Naive thymus-derived CD8-positive, alpha-beta T cell (primary cell): ENCODE measurements at places on chromosomes 2 and 18. TPM values are rescaled to one million over a fixed set of nuclear protein-coding genes. Genes with fewer than 3 reads are reported as not detected.

Gene TCF23
- total RNA-seq, result not detected

Gene DLGAP1
- not detected for total RNA-seq

Gene UGT1A3
- not detected for total RNA-seq

Gene TMEM185B
- 20.5 TPM for total RNA-seq

Gene SP110
- total RNA-seq, result 121 TPM

Gene DLX1
- total RNA-seq, result not detected

Gene CAVIN2
- total RNA-seq, result not detected

Gene DSG1
- not detected for total RNA-seq

DNA sequence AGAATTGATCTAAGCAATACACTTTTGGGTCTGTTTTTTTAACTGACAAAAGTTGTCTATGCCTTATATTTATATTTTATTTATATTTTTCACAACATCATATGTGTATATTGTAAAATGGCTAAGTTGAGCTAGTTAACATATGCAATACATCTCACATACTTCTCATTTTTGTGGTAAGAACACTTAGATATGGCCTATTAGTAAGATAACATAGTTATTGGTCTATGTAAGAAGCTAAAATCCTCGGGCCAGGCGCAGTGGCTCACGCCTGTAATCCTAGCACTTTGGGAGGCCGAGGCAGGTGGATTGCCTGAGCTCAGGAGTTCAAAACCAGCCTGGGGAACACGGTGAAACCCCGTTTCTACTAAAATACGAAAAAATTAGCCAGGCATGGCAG is 275.6 kb upstream of the ID2 start:
- DNase-seq, result no peak
- H3K4me1 ChIP-seq, result no peaks in the 10 kb centered on the region
- H3K4me3 ChIP-seq, result no peak overlapping the region
- no peaks in the 10 kb centered on the region for H3K36me3 ChIP-seq
- H3K27me3 ChIP-seq, result peaks cover 2% of the 10 kb centered on the region

- H3K27me3 ChIP-seq, result no peaks in the 10 kb centered on the region
- no peak overlapping the region for H3K27ac ChIP-seq
- DNase-seq, result no peak
- H3K4me1 ChIP-seq, result peaks cover 3% of the 10 kb centered on the region
Measured at GRCh38 chr18:35707674-35708073, 126.1 kb downstream of the GALNT1 start.

GRCh38 chr2:102291319-102292075 is 19.9 kb upstream of the IL1RL1 start:
- H3K27me3 ChIP-seq, result peaks cover 10% of the 10 kb centered on the region
- no peaks in the 10 kb centered on the region for H3K36me3 ChIP-seq
- no peak for DNase-seq
- H3K4me1 ChIP-seq, result peaks cover 3% of the 10 kb centered on the region
- no peak overlapping the region for H3K27ac ChIP-seq
- no peak overlapping the region for H3K4me3 ChIP-seq

GRCh38 chr2:137223722-137224121 is 458.4 kb downstream of the THSD7B start:
- no peak overlapping the region for H3K4me3 ChIP-seq
- no peak overlapping the region for H3K27ac ChIP-seq
- DNase-seq, result no peak
- no peaks in the 10 kb centered on the region for H3K4me1 ChIP-seq

DNA sequence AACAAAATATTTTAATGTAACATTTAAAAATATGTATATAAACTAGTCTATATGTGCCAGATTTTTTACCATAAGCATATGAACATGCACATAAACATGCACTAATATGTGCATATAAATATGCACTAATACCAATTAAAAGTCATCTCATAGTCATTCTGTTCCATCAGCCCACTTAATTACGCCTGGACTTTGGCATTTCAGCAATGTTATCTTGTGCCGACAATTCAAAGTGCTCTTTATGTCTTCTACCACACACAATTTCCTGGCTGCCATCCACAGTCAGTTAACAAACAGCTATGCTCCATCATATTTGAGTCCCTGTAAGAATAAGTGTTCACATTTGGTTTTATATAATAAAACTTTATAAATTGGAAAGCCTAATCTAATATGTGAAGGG is 92.6 kb upstream of the TSPYL6 start:
- no peak overlapping the region for H3K4me3 ChIP-seq
- no peak for DNase-seq
- H3K27me3 ChIP-seq, result peaks cover 25% of the 10 kb centered on the region
- no peaks in the 10 kb centered on the region for H3K36me3 ChIP-seq

- H3K4me3 ChIP-seq, result no peak overlapping the region
- no peak for DNase-seq
- H3K4me1 ChIP-seq, result no peaks in the 10 kb centered on the region
- H3K36me3 ChIP-seq, result no peaks in the 10 kb centered on the region
- no peak overlapping the region for H3K27ac ChIP-seq
Measured at GRCh38 chr2:141499123-141499522, 631.7 kb downstream of the LRP1B start.

DNA sequence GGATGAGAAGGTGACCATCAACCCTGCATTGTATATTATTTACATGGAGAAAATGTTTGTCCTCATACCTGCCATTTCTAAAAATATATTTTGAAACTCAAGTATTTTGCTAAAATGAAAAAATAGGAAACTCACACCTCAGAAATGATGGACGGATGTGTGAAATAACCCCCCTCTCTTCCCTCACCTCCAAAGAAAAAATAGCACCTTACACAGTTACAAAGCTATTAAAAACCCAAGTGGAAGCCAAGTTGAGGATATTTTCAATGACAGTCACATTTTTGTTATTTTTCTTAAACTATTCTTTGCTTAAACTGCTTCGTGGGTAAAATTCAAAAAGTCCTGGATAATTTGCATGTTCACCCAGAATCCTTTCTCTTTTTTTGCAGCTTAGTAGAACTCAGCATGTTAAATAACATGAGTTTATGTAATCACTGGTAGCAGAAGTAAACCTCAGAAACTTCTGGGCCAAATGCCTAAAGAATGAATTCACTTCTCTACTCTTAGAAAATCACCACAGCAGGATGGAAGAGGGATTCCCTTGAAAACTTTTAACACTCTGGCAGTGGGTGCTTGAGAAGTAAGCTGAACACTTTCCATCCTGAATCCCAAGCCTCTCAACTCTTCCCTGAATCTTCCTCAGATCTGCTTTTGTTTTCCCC is 768 bp downstream of the DSC1 start:
- H3K4me1 ChIP-seq, result peaks cover 10% of the 10 kb centered on the region
- no peak for DNase-seq
- H3K4me3 ChIP-seq, result peak overlapping the region; percentile 82
- H3K27ac ChIP-seq, result peak overlapping the region; percentile 95

DNA sequence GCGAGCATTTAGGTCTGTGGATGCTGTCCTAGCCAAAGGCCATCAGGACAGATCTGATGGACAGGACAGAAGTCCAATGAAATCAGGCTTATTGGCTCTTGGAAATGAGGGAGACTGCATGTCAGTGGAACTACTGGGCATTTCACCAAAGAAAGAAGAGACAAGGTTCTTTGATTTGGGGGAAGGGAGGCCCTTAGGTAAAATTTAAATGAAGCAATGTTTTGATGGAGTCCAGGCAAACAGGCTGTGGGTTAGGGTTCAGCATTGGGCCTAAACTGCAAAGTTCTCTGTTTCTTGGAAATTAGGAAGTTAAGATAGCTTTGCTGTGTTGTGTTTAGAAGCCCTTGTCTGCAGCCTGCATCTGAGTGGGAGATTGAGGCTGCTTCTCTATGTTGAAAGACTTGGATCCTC is 31.6 kb upstream of the RNF149 start:
- no peaks in the 10 kb centered on the region for H3K27me3 ChIP-seq
- no peaks in the 10 kb centered on the region for H3K36me3 ChIP-seq
- DNase-seq, result no peak
- no peak overlapping the region for H3K27ac ChIP-seq
- H3K4me1 ChIP-seq, result peaks cover 20% of the 10 kb centered on the region

- H3K36me3 ChIP-seq, result no peaks in the 10 kb centered on the region
- peak; percentile 98 for DNase-seq
- H3K27ac ChIP-seq, result peak overlapping the region; percentile 92
- peaks cover 1% of the 10 kb centered on the region for H3K27me3 ChIP-seq
- H3K4me1 ChIP-seq, result peaks cover 85% of the 10 kb centered on the region
Measured at GRCh38 chr2:201257956-201258665, 2.2 kb upstream of the CASP8 start.

- H3K27ac ChIP-seq, result peak overlapping the region; percentile 74
- peak overlapping the region; percentile 79 for H3K4me3 ChIP-seq
- no peaks in the 10 kb centered on the region for H3K36me3 ChIP-seq
- no peak for DNase-seq
Measured at GRCh38 chr18:32730620-32731091, 42.2 kb downstream of the KLHL14 start.

GRCh38 chr2:48483916-48484315 is 46.0 kb upstream of the STON1 start:
- H3K36me3 ChIP-seq, result peaks cover 24% of the 10 kb centered on the region
- no peak for DNase-seq
- no peak overlapping the region for H3K27ac ChIP-seq
- H3K4me1 ChIP-seq, result no peaks in the 10 kb centered on the region
- H3K4me3 ChIP-seq, result no peak overlapping the region

GRCh38 chr2:84201158-84201557 is 257.9 kb downstream of the SUCLG1 start:
- peaks cover 19% of the 10 kb centered on the region for H3K27me3 ChIP-seq
- no peaks in the 10 kb centered on the region for H3K36me3 ChIP-seq
- H3K4me3 ChIP-seq, result no peak overlapping the region
- no peak for DNase-seq
- no peaks in the 10 kb centered on the region for H3K4me1 ChIP-seq
- no peak overlapping the region for H3K27ac ChIP-seq

GRCh38 chr2:133768256-133768655 is 200.0 kb upstream of the NCKAP5 start:
- no peaks in the 10 kb centered on the region for H3K27me3 ChIP-seq
- H3K4me3 ChIP-seq, result no peak overlapping the region
- no peak overlapping the region for H3K27ac ChIP-seq
- H3K36me3 ChIP-seq, result no peaks in the 10 kb centered on the region

DNA sequence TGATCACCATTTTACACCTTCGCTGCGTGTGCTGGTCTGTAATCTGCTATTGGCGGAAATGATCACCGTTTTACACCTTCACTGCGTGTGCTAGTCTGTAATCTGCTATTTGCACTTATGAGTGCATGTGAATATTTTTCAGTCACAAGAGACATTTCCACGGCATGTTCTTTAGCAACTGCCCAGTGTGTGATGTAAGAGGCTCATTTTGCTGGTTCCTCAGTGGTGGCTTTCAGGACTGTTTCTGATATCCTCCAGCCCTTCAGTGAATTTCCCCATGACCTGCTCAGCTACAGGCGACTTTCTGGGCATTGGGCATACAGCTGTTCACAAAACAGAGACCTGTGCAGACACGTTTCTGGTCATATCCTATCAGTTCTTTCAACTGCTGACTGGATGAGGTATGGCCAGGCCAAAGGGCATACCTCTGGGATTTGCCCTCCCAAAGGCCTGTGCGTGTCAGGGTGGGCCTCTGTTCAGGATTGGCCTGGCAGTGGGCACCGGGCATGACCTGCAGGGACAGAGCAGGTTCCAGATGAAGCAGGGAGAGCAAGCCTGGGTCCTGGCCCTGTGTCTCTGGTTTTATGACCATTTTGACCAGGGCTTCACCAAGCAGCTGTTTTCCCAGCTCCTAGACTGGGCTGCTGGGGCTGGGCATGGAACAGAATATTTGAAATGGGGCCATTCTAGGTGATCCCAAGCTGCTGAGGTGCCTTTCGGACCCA is 521 bp upstream of the PROM2 start:
- no peaks in the 10 kb centered on the region for H3K36me3 ChIP-seq
- H3K4me3 ChIP-seq, result no peak overlapping the region
- H3K4me1 ChIP-seq, result no peaks in the 10 kb centered on the region
- H3K27me3 ChIP-seq, result no peaks in the 10 kb centered on the region

DNA sequence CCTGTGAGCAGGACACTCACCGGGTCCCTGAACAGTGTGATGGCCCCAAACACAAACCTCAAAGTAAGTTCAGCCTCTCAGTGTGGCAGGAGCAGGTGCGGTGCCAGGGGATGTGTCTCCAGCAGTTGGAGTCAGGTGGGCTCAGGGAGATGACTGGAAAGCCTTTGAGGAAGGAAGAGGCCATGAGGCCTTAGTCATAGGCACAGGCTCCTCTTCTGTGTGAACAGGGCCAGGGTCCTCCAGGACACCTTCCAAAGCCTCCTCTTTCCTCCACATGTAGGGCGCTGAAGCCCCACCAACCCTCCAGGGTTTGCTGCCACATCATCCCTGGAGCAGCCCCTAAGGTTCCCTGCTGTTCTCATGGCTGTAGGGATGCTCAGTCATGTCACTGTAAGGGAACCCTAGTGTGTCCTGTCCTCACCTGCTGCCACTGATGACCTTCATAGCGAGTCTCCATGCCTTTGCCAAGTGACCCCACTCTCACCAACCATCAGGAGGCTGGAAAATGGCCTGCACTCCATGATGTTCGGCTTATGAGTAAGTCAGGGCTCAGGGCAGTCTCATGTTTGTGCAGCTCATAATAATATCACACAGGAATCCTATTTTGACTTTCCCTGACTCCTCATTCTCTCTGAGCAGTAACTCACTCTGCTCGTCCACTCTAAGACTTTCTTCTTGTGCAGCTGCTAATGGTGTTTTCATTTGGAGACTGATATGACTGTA is 1152.9 kb downstream of the RPIA start:
- no peak overlapping the region for H3K27ac ChIP-seq
- H3K36me3 ChIP-seq, result peaks cover 2% of the 10 kb centered on the region
- no peak for DNase-seq
- no peaks in the 10 kb centered on the region for H3K27me3 ChIP-seq

DNA sequence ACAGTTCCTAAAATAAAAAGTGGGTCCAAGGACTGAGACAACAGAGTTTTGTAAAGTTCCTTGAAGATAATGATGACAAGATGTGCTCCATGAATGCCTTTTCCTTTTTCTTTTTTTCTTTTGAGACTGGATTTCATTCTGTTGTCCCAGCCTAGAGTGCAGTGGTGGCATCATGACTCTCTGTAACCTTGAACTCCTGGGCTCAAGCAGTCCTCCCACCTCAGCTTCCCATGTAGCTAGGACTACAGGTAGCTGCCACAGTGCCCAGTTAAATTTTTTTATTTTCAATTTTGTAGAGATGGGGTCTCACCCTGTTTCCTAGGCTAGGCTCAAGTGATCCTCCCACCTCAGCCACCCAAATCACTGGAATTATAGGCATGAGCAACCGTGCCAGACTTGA is 16.1 kb upstream of the TTC27 start:
- H3K4me1 ChIP-seq, result no peaks in the 10 kb centered on the region
- no peak for DNase-seq
- no peak overlapping the region for H3K4me3 ChIP-seq
- peak overlapping the region; percentile 3 for H3K27ac ChIP-seq
- peaks cover 19% of the 10 kb centered on the region for H3K36me3 ChIP-seq
- H3K27me3 ChIP-seq, result no peaks in the 10 kb centered on the region
